ENCODE measurements at places on chromosomes 6 and 20.

- DNase-seq: no peak
These were observed 15.0 kb upstream of the PMEPA1 start for GRCh38 chr20:57724610-57725405.

DNA sequence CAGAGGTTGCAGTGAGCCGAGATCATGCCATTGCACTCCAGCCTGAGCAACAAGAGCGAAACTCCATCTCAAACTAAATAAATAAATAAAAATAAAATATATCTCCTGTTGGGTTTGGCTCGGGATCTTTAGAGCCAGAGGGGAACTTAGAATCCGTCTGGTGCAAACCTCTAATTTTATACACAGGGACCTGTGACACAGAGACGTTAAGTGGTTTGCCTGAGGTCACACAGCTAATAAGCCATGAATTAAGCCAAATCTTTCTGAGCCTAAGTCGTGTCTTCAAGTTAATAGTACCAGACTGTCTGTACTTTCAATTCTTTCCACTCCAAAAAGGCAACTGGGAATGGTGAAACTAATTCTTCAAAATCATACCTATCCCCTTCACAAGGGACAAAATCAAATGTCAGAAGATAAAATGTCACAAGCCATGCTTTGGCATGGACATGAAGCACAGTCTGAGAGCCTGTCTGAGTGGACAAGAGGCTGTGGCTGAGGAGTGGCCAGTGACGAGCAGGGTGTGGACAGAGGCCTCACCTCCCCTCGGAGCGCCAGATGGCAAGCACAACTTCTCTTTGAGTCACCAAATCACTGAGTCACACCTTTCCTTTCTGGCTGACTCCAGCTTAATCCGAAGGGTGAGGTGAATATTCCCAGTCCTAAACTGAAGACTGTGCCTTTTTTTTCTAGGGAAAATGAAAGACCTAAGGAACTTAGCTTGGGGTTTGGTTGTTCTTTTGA lies 177.4 kb downstream of the TFAP2A start:
- no peak for DNase-seq

DNA sequence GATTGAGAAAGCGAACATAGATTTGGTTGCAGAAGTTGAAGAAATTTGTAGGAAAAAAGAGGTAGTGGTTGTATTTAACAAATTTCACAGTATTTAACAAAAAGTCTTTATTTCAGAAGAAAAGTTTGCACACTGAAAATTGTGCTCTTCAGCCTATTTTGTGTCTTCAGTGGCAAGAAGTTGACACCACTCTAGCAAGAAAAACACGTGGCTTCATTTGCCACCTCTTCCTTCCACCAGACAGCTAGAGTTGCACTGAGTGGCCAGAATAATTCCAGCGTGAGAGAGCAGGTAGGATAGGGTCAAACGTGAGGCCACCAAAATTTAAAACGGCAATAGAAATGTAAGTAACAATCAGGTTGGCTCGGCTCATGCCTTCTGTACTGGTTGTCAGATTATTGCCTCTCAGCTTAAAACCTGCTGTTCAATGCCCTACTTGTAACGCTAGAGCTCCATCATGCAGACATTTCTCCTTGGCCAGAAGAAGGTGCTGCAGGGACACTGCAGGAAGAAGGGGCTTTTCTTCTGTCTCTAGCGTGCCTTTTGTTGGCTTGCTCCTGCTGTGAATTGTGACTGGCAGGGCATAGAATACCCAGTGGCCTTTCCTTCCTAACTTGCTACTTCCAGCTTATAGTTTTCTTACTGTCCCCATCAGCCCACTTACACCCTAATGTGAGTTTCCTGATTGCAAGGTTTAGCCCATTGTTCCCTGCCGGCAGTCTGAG lies 12.1 kb downstream of the TRAPPC3L start:
- DNase-seq: no peak

- peak; percentile 75 for DNase-seq
These were observed 37.0 kb downstream of the SYTL3 start for GRCh38 chr6:158686791-158687381.

- no peak for DNase-seq
These were observed 68.8 kb upstream of the ZNFX1 start for GRCh38 chr20:49346682-49347081.

GRCh38 chr6:27176096-27176495 lies 71.4 kb upstream of the PRSS16 start:
- DNase-seq: no peak

DNA sequence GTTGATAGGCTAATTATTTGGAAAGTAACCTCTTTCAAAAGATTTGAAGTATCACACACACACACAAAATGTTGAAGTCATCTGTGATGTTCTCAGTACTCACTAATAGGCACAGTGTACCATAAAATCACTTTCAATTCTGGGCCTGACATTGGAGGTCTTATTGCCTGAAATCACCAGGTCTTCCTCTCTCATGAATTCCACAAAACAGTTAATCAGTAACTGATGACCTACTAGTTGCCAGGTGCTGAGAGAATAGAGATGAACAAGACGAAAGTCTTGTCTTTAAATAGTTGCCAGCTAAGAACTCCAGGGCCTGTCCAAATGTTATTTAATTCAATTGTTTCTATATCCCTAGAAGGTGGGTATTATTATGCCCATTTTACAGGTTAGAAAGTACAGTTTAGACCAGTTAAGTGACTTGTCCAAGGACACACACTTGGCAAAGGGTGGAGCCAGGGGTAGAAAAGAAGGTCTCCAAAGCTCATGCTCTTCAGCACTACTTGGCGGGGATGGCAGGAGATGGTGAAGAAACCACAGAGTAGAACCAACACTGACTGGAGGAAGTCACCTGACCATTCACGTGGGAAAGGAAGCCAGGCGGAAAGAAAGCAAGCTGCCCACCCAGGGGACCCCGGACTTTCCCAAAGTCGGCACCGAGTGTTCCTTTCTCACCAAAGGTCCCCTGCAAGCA lies 116.4 kb downstream of the KIF6 start:
- no peak for DNase-seq

DNA sequence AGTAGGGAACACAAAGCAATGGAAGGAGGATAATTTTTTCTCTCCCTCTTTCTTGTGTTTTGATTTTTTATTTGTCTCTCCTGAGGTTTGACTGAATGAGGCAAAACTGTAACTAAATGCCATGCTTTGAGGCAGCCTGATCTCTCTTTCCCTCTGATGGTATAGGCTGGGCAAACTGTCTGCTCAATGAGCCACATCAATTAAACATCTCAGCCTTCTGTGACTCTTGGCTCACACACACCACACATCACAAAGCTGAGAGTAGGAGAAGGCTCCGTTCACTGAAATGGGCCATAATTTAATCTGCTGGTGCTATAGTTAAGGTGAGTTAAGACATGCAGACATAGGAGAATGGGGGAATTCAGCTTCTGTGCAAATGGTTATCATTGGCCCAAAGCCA lies 28.1 kb upstream of the SCGN start:
- DNase-seq: no peak

- DNase-seq: no peak
These were observed 6.5 kb downstream of the HIVEP2 start for GRCh38 chr6:142938510-142938909.

- no peak for DNase-seq
These were observed 105.8 kb upstream of the RIPOR2 start for GRCh38 chr6:25041485-25042035.

GRCh38 chr20:40054311-40054710 lies 634.7 kb downstream of the MAFB start:
- DNase-seq: no peak

GRCh38 chr6:1029141-1029540 lies 282.8 kb upstream of the FOXQ1 start:
- DNase-seq: no peak

- no peak for DNase-seq
These were observed 134.0 kb downstream of the FNDC1 start for GRCh38 chr6:159303159-159303558.

GRCh38 chr6:114428341-114428740 lies 85.5 kb upstream of the HS3ST5 start:
- no peak for DNase-seq

DNA sequence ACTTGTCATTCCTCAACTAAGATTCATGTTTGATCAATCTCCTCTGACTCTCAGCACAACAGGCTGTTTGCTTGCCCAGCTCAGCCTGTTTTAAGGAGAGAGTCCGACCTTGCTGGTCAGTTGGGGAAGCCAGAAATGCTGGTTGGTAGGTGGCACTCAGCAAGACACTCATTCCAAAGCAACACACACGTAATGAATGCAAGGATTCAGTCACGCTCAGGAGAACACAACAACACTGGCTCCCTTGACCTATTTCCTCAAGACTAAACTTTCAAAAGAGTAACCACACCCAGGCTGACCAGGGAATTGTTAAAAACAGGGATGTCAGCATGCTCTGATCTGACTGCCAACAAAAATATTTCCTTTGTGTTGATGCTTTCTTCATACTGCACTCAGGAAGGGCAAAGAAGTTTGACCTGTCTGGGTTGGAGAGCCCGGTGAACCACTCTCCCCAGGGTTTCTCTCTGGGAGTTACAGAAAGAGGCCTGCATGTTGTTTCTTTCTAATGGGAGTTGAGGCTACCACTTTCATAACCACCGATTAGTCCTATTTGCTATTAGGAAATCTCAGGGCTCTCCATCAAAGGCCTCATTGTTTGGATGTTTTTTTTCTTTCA lies 25.6 kb upstream of the PREP start:
- DNase-seq: no peak

DNA sequence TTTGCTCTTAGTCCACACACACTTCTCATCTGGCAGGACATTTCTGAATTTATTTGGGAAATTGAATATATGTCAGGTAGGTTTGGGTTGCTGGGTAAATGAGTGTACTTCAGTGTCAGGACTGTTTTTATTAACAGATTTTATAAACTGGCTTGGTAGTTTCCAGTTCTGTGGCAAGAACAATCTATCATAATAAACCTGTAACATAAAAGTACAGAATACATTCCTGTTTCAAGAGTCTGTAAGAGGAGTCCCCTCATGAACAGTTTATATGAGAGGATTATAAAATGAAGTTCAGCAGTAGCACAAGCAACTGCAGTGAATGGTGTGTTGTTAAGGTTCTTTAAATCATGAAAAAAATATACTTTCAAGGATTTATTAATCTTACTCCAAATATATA lies 81.8 kb downstream of the LAMA2 start:
- no peak for DNase-seq

- DNase-seq: no peak
These were observed 56.0 kb downstream of the CEBPB start for GRCh38 chr20:50246367-50247195.

- DNase-seq: no peak
These were observed 1.2 kb upstream of the CD24 start for GRCh38 chr6:106975738-106976064.

- DNase-seq: no peak
These were observed 1.4 kb upstream of the NRN1 start for GRCh38 chr6:6008089-6008647.

DNA sequence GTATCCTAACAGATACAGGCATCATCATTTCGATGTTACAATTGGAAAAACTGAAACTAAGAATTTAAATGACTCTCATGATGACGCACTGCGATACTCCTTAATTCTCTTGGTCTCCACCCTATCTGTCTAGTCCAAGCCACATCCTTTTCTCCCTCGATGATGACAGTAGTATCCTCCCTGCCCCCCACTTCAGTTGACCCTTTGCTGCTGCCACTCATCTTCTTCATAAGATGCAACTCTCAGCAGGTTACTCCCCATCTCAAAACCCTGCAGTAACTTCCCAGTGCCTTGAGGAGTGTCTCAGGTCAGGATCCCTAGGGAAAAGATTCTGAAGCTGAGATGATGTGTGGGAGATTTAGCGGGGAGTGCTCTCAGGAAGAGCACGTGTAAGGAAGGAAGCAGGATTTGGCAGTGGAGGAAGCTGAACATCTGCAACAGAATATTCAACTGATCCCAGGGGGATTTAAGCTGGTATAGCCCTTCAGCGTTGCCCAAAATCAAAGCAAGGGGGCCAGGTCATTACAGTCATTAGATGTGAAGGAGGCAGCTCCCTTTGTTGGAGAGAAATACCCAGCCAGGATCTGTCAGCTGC lies 16.1 kb downstream of the JPH2 start:
- no peak for DNase-seq

- DNase-seq: no peak
These were observed 14.2 kb downstream of the VAPB start for GRCh38 chr20:58403272-58403671.

- no peak for DNase-seq
These were observed 34.0 kb upstream of the TRAM2 start for GRCh38 chr6:52610745-52611355.

- DNase-seq: no peak
These were observed 161.1 kb downstream of the DLL1 start for GRCh38 chr6:170129691-170130171.

GRCh38 chr6:428047-428603 lies 36.6 kb downstream of the IRF4 start:
- DNase-seq: no peak

- DNase-seq: no peak
These were observed 798 bp downstream of the DSP start for GRCh38 chr6:7542065-7542873.

DNA sequence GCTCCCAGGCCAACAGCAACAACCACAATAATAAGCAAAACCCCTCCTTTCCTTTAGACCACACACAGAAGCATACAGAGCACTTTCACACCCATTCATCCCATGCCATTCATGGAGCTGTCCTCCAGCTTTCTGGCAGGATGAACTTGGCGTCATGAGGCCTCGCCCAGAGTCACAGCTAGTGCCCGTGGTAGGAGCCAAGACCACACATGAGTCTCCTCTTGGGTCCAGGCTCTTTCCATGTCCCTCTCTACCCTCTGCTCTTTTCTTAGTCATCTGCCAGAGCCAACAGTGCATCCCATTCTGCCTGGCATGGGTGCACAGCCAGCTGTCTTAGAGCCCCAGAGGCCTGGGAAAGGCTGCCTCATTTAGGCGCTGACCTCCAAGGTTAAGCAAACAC lies 1.8 kb upstream of the TGM3 start:
- DNase-seq: no peak

DNA sequence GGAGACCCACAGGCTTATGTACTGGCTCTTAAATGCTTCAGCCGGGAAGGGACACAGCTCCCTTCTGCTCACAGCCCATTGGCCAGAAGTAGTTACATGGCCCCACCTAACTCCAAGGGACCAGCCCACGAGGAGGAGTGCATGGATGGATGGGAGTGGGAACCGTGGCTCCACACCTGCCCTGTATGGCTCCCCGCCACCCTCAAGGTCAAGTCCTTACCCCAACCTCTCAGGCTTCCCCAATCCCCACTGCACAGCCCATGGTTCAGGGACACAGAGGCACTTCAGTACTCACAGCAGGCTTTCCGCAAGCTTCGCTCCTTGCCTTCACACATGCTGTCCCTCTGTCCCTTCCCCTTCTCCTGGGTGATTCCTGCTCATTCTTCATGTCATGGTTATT lies 137.9 kb upstream of the KCNG1 start:
- DNase-seq: no peak

DNA sequence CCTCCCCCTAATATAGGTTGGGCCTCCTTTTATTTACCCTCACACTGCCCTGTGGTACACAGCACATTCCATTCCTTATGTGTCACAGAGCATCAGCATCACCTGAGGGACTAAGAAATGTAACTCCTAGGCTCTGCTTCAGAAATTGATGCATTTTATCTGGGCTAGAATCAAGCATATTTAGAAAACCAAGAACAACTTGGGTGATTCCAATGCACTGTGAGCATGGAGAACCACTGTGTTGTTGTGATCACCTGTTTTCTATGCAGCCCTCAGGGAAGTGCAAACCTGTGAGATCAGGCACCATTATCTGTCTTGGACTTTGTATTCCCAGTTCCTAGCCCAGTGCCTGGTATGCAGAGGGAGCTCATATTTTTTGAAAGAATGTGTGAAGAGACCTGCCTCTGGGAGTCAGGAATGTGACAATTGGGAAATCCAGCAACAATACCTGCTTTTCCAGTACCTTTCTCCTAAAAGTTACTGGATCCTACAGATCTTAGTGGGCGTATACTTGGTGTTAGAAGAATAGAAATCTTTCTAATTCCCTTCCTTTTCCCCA lies 7.0 kb downstream of the KAT14 start:
- no peak for DNase-seq

GRCh38 chr20:30601974-30602373 lies 655.5 kb upstream of the DEFB115 start:
- no peak for DNase-seq
